ENCODE measurements at places on chromosomes 16 and 17.

DNA sequence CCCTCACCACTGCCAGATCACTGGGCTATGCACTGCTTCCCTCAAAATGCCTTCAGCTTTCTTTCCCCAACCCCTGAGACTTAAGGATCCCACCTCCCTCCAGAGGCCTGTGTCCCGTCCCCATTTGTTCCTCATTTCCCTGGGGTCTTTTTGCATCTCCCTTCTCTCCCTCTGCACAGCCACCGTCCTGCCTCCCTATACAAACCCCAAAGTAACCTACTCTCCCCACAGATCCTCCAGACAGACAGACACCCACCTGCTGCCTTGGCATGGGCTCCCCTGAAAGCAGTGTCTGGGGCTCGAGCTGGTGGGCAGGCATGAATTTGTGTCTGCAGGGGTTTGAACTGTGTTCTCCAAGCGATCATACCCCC, 69.4 kb upstream of the TNRC6C start:
- no peak for DNase-seq

GRCh38 chr17:78126895-78127238, 1.7 kb downstream of the TMC6 start:
- DNase-seq: no peak

DNA sequence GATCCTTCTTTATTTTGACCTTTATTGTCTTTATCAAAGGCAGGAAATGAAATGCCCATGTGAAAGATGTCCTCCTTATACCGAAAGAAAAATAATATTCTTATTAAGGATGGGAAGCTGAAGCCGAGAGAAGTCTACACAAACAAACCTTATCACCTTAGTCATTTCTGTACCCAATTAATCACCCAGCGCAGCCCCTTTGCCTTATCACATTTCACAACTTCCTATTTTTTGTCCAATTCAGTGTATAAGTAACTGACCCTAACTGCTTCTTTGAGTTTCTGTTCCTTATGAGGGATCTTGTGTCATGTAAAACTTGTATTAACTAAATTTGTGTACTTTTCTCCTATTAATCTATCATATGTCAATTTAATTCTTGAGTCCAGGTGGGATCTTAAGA, 16.4 kb upstream of the CCL23 start:
- DNase-seq: no peak

DNA sequence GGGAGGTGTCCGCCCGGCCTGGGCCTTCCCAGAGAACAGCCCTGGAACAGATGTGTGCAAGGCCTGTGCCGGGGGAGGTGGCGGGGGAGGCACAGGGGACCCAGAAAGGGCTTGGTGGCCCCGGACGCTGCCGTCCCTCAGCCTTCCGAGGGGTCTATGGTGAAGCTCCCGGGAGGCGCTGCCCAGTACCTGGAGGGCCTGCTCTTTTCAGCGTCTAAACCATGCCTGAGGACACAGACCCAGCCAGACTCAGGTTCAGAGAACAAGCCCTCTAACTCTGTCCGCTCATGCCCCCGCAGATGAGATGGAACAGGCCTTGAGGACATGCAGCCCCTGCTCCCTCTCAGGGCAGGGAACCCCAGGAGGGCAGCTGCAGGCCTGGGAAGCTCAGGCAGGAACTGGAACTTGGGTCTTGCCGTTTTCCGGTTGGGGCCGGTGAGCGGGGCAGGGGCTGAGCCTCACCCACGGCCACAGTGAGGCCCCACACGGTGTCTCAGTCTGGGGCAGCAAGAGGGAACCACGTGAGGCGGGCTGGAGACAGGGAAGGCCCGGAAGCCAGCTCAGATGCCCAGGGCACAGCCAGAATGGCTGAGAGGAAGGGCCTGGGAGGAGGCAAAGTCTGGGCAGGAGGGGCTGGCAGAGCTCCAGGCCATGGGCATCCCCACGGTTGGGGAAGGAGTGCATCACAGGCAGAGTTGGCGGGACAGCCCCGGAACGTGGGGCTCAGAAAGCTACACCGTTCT, 12.5 kb downstream of the SLC16A3 start:
- no peak for DNase-seq

GRCh38 chr17:36682773-36683172, 81.4 kb downstream of the MRM1 start:
- no peak for DNase-seq

- DNase-seq: no peak
These were observed 27.1 kb upstream of the ANKFN1 start for GRCh38 chr17:56125830-56126819.

DNA sequence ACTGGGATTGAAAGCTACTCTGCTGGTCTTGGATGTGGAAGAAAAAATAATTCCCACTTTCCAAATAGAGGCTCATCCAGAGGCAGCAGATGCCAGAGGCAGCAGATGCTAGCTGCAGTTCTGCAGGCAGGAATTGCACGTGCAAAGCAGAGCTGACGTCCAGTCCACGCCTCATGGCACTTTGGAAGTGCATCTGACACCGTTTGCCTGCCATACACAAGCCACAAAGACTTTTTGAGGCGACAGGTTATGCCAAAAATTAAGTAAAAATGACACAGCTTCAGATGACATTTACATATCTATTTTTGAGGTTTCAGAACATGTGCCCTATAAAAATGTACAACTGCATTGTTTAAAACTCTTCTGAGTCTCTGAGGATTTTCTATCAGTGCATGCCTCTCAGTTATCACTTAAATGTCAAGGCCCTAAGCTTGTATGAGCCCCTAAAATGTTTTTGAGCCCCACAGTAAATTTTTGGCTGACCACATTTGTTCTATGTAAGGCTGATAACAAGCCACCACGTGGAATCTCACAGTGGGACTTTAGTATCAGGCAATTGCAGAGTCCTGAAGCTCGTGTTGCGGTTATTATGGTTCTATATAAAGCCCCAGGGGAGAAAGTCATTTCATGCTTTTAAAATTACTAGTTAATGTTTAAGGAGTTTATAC, 239.2 kb downstream of the PRKCA start:
- DNase-seq: no peak

GRCh38 chr17:34658811-34659560, 79.6 kb downstream of the TMEM132E start:
- DNase-seq: no peak

- no peak for DNase-seq
These were observed 34.7 kb downstream of the YPEL2 start for GRCh38 chr17:59366040-59366757.

DNA sequence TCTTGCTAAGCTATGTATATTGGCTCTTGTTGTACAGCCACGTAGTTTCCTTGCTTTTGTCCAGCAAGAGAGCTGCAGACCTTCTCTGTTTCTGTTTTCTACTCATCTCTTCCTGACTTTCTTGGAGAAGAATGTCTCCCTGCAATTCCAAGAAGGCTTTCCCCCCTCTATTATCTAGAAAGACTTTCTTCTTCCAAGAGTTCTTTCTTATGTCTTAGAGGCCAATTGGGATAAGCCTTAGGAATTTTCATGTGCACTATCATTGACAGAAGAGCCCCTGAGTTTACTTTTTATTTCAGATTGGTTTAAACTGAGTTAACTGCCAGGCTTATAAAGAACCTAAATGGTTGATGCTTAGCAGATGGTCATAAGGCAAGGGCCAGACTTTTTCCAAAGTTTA, 9.0 kb downstream of the CAPNS2 start:
- DNase-seq: no peak

DNA sequence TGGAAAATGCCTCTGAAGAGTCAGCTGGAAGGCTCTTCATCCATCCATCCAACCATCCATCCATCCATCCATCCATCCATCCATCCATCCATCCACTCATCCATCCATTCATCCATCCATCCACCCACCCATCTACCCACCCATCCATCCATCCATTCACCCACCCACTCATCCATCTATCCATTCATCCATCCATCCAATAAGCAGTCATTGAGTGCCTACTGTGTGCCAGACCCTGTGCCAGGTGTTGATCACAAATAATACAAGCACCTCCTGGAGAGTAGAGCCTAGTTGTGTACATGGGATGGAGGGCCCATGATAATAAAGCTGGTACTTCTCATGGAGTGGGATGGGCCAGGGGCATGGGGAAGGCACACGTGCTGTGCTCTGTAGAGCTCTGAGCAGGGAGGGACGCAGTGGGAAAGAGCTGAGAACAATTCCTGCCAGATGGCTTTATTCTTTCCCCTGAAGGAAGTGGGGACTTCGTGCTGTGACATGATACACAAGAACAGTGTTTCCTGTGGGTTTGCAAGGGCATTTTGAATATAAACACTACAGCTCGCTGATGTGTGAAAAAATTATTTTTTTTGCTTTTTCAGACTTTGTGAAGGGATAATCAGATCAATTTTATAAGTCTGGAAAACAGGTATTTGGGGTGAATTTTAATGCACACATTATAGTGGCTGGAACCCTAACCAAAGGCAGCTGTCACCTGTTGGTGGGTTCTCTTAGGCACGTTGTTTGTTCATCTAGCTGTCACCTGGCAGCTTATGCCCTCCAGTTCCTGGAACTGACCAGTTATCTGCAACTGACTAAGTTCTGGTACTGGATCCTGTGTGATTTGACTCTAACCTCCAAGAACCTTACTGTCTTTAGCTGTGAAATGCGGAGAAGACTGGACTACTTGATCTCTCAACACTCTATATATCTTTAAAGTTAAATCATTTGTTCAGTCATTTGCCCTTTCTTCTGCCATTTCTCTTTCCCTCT, 61.3 kb downstream of the PRKCB start:
- no peak for DNase-seq

DNA sequence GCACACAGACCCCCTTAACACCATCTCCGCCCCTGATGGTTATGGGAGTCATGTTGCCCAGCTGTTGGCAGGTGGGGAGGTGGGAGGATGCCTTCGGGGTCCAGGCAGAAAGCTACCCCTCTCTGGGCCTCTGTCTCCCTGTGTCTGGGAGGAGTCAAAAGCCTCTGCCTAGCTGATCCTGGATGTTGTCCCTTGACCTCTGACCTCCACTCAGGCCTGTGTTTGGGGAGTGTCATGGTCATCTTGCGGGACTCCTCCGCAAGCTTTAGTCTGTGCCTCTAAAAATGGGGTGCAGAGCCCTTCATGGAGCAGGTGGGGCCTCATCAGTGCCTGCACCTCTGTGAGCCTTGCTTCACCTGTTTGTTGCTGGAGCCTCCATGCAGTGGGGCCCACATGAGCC, 3.8 kb downstream of the LLGL1 start:
- no peak for DNase-seq

DNA sequence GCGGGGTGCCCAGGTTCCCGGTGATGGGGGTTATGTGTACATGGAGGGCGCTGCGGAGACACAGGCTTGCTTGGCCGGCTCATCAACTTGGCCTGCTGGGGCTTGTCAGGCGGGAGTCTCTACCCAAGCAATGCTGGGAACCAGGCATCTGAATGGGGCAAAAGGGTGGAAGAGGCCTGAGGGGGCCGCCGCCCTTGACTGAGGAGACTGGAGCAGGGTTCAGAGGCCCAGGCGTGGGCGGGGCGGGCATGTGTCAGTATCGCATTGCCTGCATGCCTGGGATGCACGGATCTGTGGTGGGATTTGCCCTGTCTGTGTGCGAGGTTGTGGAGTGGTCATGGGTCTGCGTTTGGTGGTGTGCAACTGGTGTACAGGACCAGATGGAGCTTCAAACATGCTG, 21.1 kb downstream of the ARHGAP23 start:
- DNase-seq: no peak

- no peak for DNase-seq
These were observed 33.9 kb upstream of the SEC14L1 start for GRCh38 chr17:77106874-77107358.

DNA sequence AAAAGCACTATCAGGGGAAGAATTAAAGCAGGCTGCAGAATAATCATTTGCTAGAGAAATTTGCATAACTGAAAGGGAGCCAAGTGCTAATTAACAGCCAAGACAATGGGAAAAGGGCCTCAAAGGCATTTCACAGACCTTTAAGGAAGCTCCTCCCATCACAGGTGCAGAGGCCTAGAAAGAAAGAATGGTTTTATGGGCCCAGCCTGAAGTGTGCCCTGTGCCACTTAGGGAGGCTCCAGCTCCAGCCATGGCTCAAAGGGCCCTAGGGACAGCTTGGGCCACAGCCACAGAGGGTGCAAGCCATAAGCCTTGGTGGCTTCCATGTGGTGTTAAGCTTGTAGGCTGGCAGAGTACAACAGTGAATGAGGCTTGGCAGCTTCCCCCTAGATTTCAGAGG, 50.1 kb downstream of the RNF112 start:
- DNase-seq: no peak

DNA sequence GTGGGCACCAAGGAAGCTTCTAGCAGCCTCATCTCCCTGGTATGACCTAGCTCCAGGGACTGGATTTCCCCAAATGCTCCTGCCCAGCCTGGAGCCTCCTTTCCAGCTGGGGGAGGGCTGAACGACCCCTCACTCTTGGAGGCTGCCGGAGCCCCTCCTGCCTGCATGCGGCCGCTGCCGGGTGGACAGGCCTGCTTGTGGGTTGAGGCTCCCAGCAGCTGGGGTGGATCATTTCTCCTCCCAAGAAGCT, 213.6 kb downstream of the SEC14L1 start:
- no peak for DNase-seq

- no peak for DNase-seq
These were observed 1.7 kb upstream of the RRAD start for GRCh38 chr16:66926961-66927436.

DNA sequence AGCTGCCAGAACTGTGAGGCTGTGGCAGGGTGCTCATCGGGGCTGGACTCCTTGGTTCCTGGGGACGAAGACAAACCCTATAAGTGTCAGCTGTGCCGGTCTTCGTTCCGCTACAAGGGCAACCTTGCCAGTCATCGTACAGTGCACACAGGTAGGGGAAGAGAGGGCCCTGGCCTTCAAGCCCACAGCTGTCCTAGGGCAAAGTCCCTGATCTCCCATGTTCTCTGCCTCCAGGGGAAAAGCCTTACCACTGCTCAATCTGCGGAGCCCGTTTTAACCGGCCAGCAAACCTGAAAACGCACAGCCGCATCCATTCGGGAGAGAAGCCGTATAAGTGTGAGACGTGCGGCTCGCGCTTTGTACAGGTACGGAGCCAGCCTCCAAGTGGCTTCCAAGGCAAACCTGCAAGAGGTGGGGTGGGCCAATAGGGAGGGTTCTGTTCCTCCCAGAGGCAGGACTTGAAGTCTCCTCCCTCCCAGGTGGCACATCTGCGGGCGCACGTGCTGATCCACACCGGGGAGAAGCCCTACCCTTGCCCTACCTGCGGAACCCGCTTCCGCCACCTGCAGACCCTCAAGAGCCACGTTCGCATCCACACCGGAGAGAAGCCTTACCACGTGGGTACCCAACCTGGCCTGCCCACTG, 3.7 kb downstream of the BCL6B start:
- no peak for DNase-seq

DNA sequence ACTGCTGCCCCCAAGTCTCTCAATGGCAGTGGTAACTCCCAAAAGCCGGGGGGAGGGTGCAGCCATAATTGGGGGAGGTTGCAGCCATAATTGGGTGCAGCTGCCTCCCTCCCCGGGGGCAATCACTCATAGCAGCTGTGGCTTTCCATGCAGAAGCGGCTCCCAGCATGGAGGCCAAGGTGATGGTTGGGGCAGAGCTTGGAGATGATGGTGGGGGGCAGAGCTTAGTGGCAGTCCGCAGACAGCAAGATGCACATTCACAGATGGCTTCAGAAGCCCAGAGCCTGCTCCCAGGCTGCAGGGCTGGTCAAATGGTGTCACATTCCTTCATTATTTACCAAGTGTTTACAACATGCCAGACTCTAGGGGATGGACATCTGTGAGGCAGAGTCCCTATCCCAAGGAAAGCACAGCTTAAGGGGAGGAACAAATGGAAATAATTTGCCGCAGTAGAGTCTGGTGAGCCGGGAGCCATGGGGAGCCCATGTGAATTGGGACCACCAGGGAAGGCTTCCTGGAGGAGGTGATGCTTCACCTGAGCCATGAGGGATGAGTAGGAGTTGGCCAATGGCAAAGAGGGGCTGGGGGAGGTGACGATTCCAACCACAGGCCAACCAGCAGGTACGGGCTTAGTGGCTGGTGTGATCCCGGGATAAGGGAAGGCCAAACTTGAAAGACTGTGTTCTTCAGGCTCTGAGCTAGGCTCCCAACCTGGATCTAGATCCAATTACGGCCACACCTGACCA, 8.1 kb downstream of the DOC2B start:
- no peak for DNase-seq
